ENCODE measurements at places on chromosomes 13 and 19.

- no peak for DNase-seq
These were observed 10.2 kb upstream of the IGLON5 start for GRCh38 chr19:51301266-51301665.

DNA sequence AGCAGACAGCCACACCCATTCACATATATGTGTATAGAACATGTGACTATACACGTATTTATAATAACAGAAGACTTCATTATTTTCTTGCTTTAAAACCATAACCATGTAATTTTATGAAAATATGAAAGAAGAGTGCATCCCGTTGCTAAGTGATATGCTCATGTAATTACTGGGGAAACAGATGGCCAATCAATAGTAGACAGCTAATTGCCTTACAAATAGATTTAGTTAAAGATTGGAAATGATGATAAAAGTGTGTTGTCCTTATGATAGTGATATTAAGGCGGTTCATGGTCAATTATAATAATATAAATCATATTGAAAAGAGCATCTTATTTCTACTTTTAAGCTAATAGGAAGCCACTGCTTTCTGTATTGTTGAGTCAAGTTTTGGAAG, 95.9 kb downstream of the RFC3 start:
- no peak for DNase-seq

DNA sequence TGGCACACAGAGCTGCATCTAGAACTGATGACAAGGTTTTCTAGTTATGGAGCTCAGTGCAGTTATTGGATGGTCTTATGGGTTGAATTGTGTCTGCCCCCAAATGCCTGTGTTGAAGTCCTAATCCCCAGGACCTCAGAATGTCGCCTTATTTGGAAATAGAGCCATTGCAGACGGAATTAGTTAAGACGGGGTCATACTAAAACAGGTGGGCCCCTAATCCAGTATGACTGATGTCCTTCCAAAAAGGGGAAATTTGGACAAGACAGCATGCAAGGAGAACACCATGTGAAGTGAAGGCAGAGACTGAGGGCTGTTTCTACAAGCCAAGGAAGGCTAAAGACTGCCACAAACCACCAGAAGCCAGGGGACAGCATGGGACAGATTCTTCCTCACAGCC, 148.7 kb downstream of the KCTD12 start:
- DNase-seq: no peak

DNA sequence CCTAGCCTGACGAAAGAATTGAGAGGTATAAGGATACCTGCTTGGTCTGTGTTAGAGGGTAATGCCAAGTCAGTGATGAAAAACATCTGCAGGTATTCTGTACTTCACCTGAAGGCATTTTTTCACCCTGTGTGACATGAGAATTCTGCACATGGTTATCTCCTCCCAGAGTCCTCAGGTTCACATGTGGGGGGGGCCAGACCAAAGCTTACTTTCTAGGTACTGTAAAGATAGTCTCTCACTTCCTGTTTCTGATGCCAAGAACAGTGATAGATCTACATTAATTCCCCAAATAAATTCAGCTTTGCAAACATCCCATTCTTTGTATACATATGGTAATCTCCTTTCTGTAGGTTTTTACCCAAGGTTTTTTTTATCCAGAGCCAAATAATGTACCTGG, 53.4 kb downstream of the GPC6 start:
- DNase-seq: no peak

DNA sequence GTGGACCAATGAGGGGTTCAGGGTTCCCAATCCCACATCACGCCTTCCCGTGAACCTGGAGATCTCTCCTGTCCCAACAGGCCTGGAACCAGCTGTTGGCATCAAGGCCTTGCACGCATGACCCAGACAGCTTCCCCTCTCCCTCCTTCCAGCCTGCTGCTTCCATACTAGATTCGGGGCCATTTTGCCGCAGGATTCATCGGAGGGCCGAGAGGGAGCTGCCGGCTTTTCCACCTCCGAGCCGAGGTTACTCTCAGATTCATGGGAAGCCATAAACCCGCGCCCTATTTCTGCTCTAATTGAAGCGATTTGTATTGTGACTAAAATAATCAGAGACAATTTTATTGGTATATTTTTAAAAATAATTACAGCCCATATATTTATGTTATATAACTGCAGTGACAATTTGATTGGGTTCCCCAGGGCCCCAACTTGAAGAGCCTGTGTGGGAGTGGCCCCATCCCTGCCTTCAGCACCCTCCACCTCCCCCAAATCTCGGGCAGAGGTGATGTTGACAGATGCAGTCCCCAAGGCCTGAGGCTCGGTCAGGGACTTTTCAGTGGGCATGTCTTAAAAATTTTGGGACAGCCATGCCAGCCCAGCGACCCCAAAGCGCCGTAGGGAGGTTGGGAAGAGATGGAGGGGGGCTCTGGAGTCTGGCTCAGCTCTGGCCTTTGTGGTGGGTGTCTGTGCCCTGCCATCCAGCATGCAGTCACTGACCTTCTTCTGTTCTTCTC, 30.8 kb upstream of the PEPD start:
- no peak for DNase-seq

DNA sequence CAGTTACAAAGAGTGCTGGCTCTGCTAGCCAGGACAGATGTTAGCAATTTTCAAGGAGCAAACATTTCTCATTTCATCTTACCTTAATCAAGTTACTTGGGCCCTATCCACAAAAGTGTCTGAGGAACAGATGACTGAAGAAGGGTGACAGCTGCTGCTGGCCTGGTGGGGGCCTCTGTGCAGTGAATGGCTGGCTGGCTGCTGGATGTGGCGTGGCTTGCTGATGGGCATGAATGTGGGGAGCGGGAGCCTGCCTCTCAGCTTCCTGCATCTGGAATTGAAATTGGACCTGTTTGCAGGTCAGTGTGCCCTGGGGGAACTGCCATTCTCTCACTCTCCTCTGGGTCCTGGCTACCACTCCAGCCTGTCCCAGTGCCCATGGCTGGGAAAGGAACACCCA, 94.7 kb downstream of the RGCC start:
- DNase-seq: no peak

- no peak for DNase-seq
These were observed 390.3 kb downstream of the DLEU7 start for GRCh38 chr13:50453188-50453587.

GRCh38 chr19:49790866-49791265, 22.2 kb downstream of the FUZ start:
- DNase-seq: no peak

GRCh38 chr13:101640788-101641400, 188.4 kb downstream of the ITGBL1 start:
- DNase-seq: peak; percentile 91

Data from EL (cell line).